Kidney (tissue), 22 donors: ENCODE measurements at places on chromosomes 3 and 15. TPM values are rescaled to one million over a fixed set of nuclear protein-coding genes. Genes with fewer than 3 reads are reported as not detected.
A peak's percentile ranks its signal among the peaks of the same experiment; 100 is the strongest.

GRCh38 chr15:67940324-67940719 is 100.5 kb upstream of the RNU6-1 start:
- no peaks in the 10 kb centered on the region for H3K36me3 ChIP-seq
- H3K27me3 ChIP-seq: no peaks in the 10 kb centered on the region

ZNF385D gene
- total RNA-seq: 8.9 TPM

KBTBD13 gene
- total RNA-seq: 0.06 TPM

GRAMD2A gene
- total RNA-seq: 5.4 TPM

LRRK1 gene
- total RNA-seq: 24.9 TPM

ANKDD1A gene
- total RNA-seq: 8.0 TPM

GRCh38 chr15:99571299-99571698 is 5.5 kb downstream of the MEF2A start:
- no peaks in the 10 kb centered on the region for H3K4me1 ChIP-seq
- no peaks in the 10 kb centered on the region for H3K27me3 ChIP-seq
- DNase-seq: no peak
- H3K4me3 ChIP-seq: no peak overlapping the region

- no peak overlapping the region for H3K27ac ChIP-seq
- H3K4me1 ChIP-seq: no peaks in the 10 kb centered on the region
- no peaks in the 10 kb centered on the region for H3K36me3 ChIP-seq
- no peaks in the 10 kb centered on the region for H3K27me3 ChIP-seq
- no peak overlapping the region for H3K4me3 ChIP-seq
Measured at GRCh38 chr3:82423268-82424030, 662.0 kb upstream of the GBE1 start.

GRCh38 chr15:76345880-76346668 is 9.5 kb downstream of the ISL2 start:
- H3K4me3 ChIP-seq: no peak overlapping the region
- H3K36me3 ChIP-seq: no peaks in the 10 kb centered on the region
- no peaks in the 10 kb centered on the region for H3K4me1 ChIP-seq
- peaks cover 56% of the 10 kb centered on the region for H3K27me3 ChIP-seq
- no peak for DNase-seq

- H3K4me1 ChIP-seq: peaks cover 36% of the 10 kb centered on the region
- no peaks in the 10 kb centered on the region for H3K27me3 ChIP-seq
- H3K4me3 ChIP-seq: no peak overlapping the region
Measured at GRCh38 chr3:45595364-45596195, 1.0 kb downstream of the LIMD1 start.

DNA sequence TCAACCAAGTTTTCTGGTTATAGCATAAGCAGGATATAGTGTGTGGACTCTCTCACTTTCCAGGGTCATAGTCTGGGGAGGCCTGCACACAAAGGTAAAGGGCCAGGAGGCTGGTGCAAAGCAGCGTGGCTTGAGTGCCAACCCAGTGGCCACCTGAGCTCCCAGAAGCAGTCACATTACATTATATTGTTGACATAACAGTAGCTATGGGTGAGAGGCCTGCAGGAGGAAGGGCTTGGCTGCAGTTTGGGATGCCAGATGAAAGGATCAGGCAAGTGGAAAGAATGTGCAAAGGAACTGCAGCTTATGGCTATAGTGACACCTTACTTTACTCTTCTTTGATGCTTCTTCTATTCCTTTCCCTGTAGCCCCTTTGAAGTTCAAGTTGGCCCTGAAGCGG is 96.5 kb downstream of the FLNB start:
- no peak for DNase-seq
- peaks cover 3% of the 10 kb centered on the region for H3K4me1 ChIP-seq
- H3K4me3 ChIP-seq: no peak overlapping the region
- H3K27ac ChIP-seq: no peak overlapping the region
- H3K27me3 ChIP-seq: no peaks in the 10 kb centered on the region

MYO5C gene
- total RNA-seq: 41.6 TPM

GOLGA8H gene
- 0.88 TPM for total RNA-seq

- H3K27ac ChIP-seq: no peak overlapping the region
- H3K36me3 ChIP-seq: no peaks in the 10 kb centered on the region
- no peak overlapping the region for H3K4me3 ChIP-seq
Measured at GRCh38 chr3:147361454-147362420, 44.6 kb downstream of the ZIC4 start.

DNA sequence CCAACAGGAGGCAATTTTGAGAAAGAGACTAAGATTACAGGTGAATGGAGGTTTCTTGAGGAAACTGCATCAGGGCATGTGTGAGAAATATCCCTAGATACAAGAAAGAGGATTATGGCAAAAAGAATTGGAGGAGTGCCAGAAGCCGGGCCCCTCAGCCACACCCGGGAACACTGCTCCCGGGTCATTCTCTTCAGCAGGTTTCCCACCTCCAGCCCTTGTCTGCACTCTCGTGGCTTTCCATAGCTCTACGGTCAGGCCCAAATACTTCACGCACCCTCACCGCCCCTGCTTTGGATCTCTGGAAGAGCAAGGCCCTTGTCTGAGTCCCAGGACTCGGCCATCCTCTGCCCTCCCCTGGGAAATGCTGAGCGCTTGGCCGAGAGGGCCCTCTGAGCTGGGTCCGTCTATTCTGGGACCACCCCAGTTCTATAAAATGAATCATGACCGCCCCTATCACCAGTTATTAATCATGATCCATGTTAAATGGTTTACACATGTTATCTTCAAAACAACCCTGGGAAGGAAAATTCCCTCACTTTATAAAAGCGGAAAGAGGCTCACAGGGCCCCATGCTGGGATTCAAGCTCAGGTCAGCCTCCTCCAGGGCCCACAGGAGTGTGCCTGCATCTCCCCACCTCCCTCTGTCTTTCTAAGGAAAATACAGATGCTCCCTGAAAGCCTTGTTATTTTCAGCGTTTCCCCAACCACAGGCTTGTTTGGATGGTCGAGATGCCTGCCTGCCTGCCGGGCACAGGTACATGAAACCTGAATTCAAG is 38.8 kb upstream of the SPTBN5 start:
- no peaks in the 10 kb centered on the region for H3K36me3 ChIP-seq
- no peak overlapping the region for H3K4me3 ChIP-seq
- H3K27ac ChIP-seq: peak overlapping the region; percentile 4
- DNase-seq: no peak

CD200 gene
- total RNA-seq: 16.8 TPM

- H3K4me3 ChIP-seq: no peak overlapping the region
- peaks cover 25% of the 10 kb centered on the region for H3K4me1 ChIP-seq
- DNase-seq: peak; percentile 89
- H3K27ac ChIP-seq: no peak overlapping the region
- no peaks in the 10 kb centered on the region for H3K36me3 ChIP-seq
- peaks cover 8% of the 10 kb centered on the region for H3K27me3 ChIP-seq
Measured at GRCh38 chr3:50274371-50275104, 4.3 kb upstream of the LSMEM2 start.

GRCh38 chr3:40324621-40325020 is 15.1 kb downstream of the EIF1B start:
- H3K27ac ChIP-seq: no peak overlapping the region
- no peak for DNase-seq
- H3K4me1 ChIP-seq: no peaks in the 10 kb centered on the region
- no peak overlapping the region for H3K4me3 ChIP-seq
- no peaks in the 10 kb centered on the region for H3K27me3 ChIP-seq

DNA sequence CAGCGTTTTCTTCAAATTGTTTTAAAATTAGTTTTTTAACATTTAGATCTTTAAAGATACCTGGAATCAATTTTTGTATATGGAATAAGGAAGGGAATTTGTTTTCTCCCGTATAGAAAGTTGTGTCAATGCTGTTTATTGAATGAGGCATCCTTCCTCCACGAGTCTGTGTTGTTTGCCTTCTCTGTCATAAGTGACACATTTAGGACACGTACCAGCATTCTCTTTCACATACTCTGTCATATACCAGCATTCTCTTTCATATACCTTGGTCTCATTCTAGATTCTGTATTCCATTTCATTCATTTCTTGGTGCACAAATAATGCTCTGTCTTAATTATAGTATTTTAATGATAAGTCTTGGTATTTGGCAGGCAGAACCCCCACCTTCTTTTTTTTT is 10.3 kb downstream of the ATP11B start:
- H3K27me3 ChIP-seq: no peaks in the 10 kb centered on the region
- no peak overlapping the region for H3K27ac ChIP-seq

RLBP1 gene
- total RNA-seq: not detected

DNA sequence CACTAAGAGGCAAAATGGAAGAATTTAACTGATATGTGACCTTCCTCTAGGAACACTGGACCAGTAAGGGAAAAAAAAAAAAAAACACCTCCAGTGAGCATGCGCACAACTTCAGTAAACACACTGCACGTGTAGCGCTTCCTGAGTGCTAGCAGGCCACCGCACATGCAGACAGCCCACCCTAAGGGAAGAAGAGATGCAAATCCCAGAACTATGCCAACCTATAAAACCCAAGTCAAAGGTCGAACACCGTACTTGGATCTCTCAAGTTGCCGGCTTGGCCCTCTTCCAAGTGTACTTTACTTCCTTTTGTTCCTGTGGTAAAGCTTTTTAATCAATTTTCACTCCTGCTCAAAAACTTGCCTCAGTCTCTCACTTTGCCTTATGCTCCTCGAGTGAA is 64.5 kb upstream of the CADPS start:
- no peak for DNase-seq
- H3K27ac ChIP-seq: no peak overlapping the region
- H3K27me3 ChIP-seq: no peaks in the 10 kb centered on the region
- H3K4me1 ChIP-seq: no peaks in the 10 kb centered on the region

SPATA12 gene
- total RNA-seq: not detected

TUSC7 gene
- not detected for total RNA-seq

- H3K27me3 ChIP-seq: no peaks in the 10 kb centered on the region
- DNase-seq: no peak
- no peaks in the 10 kb centered on the region for H3K4me1 ChIP-seq
- H3K27ac ChIP-seq: no peak overlapping the region
Measured at GRCh38 chr3:30135190-30135589, 471.2 kb upstream of the TGFBR2 start.

- H3K27ac ChIP-seq: no peak overlapping the region
- no peak for DNase-seq
- H3K4me3 ChIP-seq: no peak overlapping the region
- H3K4me1 ChIP-seq: no peaks in the 10 kb centered on the region
Measured at GRCh38 chr3:13780432-13781176, 99.3 kb downstream of the WNT7A start.

DNA sequence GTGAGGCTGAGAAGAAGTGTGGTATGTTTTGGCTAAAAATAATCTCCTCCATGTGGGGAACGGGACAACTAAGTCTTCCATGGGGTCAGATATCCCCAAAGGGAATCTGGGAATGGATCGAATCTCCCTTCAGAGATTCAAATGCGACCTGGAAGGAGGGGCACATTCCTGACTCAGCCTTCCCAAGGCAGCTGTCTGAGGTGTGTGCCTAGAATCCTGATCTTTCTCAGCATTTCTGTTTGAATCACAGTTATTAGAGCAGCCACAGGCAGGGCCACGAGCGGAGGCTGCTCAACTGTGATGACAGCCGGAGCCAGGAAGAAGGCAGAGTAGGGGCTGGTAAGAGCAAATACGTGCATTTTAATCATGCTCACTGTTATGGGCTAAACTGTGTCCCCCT is 135.1 kb downstream of the ADAMTS17 start:
- no peak for DNase-seq
- peaks cover 12% of the 10 kb centered on the region for H3K4me1 ChIP-seq

ACVR2B gene
- 11.2 TPM for total RNA-seq

GOLGA8K gene
- 1.6 TPM for total RNA-seq

GRCh38 chr15:92226020-92226612 is 167.6 kb upstream of the ST8SIA2 start:
- H3K36me3 ChIP-seq: no peaks in the 10 kb centered on the region
- no peak overlapping the region for H3K27ac ChIP-seq
- DNase-seq: peak; percentile 14
- H3K27me3 ChIP-seq: no peaks in the 10 kb centered on the region

- DNase-seq: no peak
- H3K36me3 ChIP-seq: no peaks in the 10 kb centered on the region
- H3K27ac ChIP-seq: no peak overlapping the region
Measured at GRCh38 chr3:8635125-8635524, 9.5 kb downstream of the SSUH2 start.

GRCh38 chr3:8760506-8760905 is 8.9 kb downstream of the OXTR start:
- no peak overlapping the region for H3K4me3 ChIP-seq
- H3K27ac ChIP-seq: no peak overlapping the region
- H3K36me3 ChIP-seq: no peaks in the 10 kb centered on the region
- no peak for DNase-seq
- no peaks in the 10 kb centered on the region for H3K4me1 ChIP-seq

GRCh38 chr15:34038871-34039789 is at the start of gene AVEN:
AVEN (minus strand) TSS chr15:34039204; CDS start chr15:34039046, 158 bp downstream.
- peak within 1 kb of the TSS; percentile 81 for H3K4me3 ChIP-seq
- no peaks in the 10 kb centered on the region for H3K36me3 ChIP-seq
- no peaks in the 10 kb centered on the region for H3K27me3 ChIP-seq
- peak; percentile 50 for DNase-seq
- H3K4me1 ChIP-seq: peaks cover 4% of the 10 kb centered on the region

ROPN1B gene
- total RNA-seq: not detected

ADGRG7 gene
- not detected for total RNA-seq

- H3K36me3 ChIP-seq: no peaks in the 10 kb centered on the region
- H3K4me1 ChIP-seq: no peaks in the 10 kb centered on the region
- H3K27me3 ChIP-seq: no peaks in the 10 kb centered on the region
- DNase-seq: no peak
- H3K27ac ChIP-seq: no peak overlapping the region
Measured at GRCh38 chr3:64111872-64112271, 88.6 kb upstream of the PSMD6 start.

GRCh38 chr15:100999369-100999768 is 80.2 kb downstream of the LRRK1 start:
- H3K36me3 ChIP-seq: no peaks in the 10 kb centered on the region
- H3K27me3 ChIP-seq: no peaks in the 10 kb centered on the region
- H3K27ac ChIP-seq: no peak overlapping the region
- H3K4me1 ChIP-seq: no peaks in the 10 kb centered on the region
- DNase-seq: no peak

DAPK2 gene
- total RNA-seq: 3.0 TPM

GOLGA8N gene
- 14.7 TPM for total RNA-seq

DNA sequence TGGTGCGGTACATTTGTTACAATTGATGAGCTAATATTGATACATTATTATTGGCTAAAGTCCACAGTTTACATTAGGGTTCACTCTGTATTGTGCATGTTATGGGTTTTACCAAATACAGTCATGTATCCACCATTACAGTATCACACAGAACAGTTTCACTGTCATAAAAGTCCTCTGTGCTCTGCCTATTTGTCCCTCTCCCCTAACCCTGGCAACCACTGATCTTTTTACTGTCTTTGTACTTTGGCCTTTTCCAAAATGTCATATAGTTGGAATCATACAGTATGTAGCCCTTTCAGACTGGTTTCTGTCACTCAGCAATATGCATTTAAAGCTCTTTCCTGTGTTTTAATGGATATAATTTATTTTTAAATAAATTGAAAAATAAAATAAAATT is 83.1 kb upstream of the SLC4A7 start:
- H3K36me3 ChIP-seq: no peaks in the 10 kb centered on the region
- H3K4me1 ChIP-seq: no peaks in the 10 kb centered on the region
- no peak overlapping the region for H3K4me3 ChIP-seq
- no peak overlapping the region for H3K27ac ChIP-seq
- H3K27me3 ChIP-seq: no peaks in the 10 kb centered on the region

GOLGA6A gene
- 0.06 TPM for total RNA-seq

- no peaks in the 10 kb centered on the region for H3K27me3 ChIP-seq
- no peak overlapping the region for H3K4me3 ChIP-seq
- H3K27ac ChIP-seq: no peak overlapping the region
- no peaks in the 10 kb centered on the region for H3K4me1 ChIP-seq
- H3K36me3 ChIP-seq: no peaks in the 10 kb centered on the region
Measured at GRCh38 chr3:161567577-161568361, 71.2 kb downstream of the OTOL1 start.

GRCh38 chr15:40942337-40942854 is 10.9 kb upstream of the CHAC1 start:
- no peaks in the 10 kb centered on the region for H3K4me1 ChIP-seq
- H3K27me3 ChIP-seq: no peaks in the 10 kb centered on the region
- H3K4me3 ChIP-seq: no peak overlapping the region
- peak overlapping the region; percentile 51 for H3K27ac ChIP-seq
- no peaks in the 10 kb centered on the region for H3K36me3 ChIP-seq

PODXL2 gene
- total RNA-seq: 7.4 TPM
